ENCODE measurements at places on chromosomes 1 and 21.

DNA sequence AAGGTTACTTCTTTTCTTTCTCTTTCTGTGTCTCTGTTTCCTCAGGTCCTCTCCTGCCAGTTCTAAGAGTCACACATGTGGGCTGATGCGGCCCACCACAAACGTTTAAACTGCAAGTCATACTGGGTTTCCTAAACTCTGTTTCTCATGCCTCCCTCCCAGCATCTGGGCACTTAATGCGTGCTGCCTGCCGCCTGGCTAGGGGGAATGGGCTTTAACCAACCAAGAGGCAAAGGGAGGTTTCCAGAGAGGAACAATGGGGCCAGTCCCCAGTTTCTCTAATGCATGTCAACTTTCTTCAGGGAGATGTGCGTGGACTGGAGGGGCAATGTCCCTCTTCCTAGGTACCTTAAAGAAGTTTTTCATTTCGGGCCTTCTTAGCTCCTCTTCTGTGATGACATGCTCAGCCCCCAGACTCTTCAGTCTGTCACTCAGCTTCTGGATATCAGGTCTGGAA lies 19.9 kb upstream of the SRSF4 start:
- no peak for DNase-seq

GRCh38 chr1:173554089-173554488 lies 48.8 kb downstream of the SLC9C2 start:
- DNase-seq: no peak

DNA sequence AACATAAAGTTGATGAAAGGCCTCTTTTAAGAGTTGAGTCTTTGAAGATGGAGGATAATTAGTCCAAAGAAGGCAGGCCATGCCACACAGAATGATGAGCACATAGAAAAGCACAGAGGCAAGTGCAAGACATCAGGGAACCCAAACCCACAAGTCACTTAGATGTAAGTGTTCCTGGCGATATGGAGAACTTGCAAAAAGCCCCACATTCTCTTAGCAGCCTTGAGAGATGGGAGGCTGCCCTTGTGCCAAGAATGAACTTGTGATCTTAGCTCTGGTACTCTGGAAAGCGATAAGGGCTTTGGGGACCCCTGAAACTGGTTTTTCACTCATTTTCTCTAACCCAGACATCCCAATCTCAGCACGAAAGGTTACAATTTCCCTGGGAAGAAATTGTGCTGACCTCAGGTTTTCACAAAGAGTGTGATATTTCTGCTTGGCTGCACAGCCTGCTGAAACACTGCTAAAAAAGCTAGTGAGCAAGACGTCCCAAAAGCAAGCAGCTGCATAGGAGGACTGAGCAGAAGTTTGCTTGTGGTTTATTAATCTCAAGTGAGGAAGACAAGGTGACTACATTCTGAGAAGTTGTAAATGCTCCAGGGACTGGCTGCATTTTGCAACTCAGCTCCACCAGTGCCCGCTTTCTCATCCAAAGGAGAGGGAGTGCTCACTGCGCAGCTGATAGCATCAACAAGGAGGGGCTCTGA lies 496.9 kb upstream of the CAMK1G start:
- DNase-seq: no peak

GRCh38 chr1:227437495-227438008 lies 119.3 kb upstream of the CDC42BPA start:
- no peak for DNase-seq

- no peak for DNase-seq
These were observed 83.8 kb downstream of the PLPP3 start for GRCh38 chr1:56495538-56495937.

DNA sequence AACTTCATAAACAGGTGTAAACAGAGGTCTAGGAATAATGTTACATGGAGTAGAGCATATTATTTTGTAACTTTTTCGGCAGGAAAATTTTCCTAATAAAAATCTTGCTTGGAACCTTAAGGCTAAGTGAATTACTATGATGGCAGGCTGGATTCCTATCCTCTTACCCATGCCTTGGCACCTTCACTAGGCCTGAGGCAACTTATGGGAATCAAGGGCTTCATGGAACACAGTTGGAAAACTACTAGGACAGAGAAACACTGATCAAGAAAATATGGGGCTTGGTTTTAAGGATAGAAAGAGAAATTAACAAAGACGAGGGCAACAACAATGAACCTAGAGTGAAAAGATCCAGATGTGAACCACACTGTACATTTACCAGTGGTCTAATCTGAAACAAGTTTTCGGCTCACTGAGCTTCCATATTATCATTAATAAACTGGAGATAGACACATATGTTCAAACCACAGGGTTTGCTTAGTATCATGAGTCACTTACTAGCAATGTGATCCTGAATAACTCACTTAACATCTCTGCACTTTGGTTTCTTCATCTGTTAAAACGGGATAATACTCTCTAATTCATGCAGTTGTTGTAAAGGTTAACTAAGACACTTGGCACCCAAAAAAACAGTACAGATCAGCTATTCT lies 68.5 kb downstream of the GPATCH2 start:
- DNase-seq: peak; percentile 75

- no peak for DNase-seq
These were observed 13.3 kb downstream of the MFAP2 start for GRCh38 chr1:16967095-16967575.

- no peak for DNase-seq
These were observed 25.7 kb downstream of the OR10J1 start for GRCh38 chr1:159465191-159465603.

GRCh38 chr1:182610606-182611194 lies 6.5 kb upstream of the RGS16 start:
- no peak for DNase-seq

DNA sequence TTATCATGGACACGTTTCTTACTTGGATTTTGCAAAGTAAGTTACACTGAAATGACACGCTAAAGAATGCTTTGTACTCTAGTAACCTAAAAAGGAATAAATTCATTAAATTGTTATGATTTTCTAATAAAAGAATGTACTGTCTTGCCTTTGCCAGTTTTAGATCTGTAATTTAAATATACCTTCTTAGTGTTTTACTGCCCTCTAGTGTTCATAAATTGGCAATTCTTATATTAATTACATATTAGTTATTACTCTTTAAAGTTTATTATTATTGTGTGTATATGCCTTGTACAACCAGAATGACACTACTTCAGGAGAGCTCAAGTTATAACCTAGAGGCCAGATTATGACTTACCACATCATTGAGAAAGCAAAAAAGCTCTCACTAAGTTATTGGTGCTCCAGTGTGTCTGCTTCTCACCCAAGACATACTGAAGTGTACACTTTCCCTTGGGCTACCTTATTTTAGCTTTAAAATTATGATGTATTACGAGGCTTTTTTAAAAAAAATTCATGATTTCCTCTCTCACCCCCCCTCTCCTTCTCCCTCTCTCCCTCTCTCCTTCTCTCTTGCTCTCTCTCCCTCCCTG lies 169.9 kb downstream of the HS2ST1 start:
- no peak for DNase-seq

DNA sequence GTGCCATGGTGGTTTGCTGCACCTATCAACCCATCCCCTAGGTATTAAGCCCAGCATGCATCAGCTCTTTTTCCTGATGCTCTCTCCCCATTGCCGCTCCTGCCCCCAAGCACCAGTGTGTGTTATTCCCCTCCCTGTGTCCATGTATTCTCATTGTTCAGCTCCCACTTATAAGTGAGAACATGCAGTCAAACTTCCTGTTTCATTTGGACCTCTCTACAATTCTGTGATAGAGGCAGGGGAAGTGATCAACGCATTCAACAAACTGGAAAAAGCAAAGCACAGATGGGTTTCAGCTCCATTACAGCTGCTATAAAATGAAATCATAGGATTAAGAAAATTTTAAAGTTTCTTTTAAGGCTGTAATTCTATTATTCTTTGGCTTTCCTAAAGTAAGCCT lies 23.3 kb upstream of the CD55 start:
- DNase-seq: no peak
